Suprapubic skin (tissue), 4 donors: ENCODE measurements at places on chromosomes 1 and 21. TPM values are rescaled to one million over a fixed set of nuclear protein-coding genes. Genes with fewer than 3 reads are reported as not detected.

GRCh38 chr21:17003258-17003615, 509.6 kb upstream of the CXADR start:
- DNase-seq, result no peak

- DNase-seq, result no peak
Observed at GRCh38 chr1:45862008-45862407, 58.6 kb downstream of the MAST2 start.

- no peak for DNase-seq
Observed at GRCh38 chr1:1013922-1014648, 788 bp downstream of the ISG15 start.

DNA sequence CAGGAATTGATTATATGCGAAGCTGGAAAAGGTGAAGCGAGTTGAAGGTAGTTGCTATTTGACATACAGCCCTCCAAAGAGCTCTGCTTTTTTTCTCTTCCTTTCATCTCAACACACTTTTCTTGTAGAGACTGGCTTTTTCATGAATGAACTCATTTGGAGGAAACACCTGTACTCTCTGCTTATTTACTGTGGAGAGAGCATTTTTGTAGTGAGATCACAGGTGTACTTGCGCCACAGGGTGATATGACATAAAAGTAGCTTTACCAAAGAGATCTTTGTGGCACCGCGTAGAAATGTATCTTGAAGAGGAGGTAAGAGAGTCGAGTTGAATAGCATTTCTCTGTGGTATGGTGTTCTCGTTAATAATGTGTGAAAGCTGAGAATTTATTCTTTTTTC, 187.6 kb downstream of the VPS13D start:
- no peak for DNase-seq

DNA sequence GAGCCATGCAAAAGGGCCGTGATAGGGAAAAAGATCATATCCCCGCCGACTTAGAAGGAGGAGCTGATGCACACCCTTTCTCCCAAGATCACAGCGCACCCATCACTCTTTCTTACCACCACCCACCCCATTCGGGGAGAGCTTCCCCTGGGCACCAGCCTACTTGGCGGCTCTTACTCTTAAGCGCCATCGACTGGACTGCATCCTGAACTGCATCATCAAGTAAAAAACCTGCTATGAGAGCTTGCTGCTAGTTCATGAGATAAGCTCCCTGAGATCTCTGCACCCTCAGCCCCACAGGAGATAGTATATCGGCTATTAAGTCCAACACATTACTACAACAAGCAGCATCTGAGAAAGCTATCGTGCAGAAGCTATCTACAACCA, 125.1 kb downstream of the BARHL2 start:
- DNase-seq, result no peak

DNA sequence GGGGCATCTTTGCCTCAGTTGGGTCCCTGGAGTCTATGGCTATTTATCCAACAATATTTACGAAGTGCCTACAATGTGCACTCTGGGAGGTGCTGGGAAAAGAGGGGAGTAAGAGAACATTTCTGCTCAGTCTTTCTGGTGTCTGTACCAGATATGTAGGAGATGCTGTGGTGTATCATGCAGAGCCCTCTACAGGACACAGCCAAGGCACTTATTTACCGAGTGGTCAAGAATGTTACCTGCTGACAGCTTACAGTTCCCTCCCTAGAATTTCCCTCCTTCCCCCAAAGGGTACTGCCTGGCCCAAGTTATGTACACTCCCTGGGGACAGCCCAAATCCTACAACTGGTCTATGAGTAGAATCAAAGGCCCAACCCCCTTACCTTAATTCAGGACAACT, 177.7 kb downstream of the C1orf94 start:
- DNase-seq, result no peak

DNA sequence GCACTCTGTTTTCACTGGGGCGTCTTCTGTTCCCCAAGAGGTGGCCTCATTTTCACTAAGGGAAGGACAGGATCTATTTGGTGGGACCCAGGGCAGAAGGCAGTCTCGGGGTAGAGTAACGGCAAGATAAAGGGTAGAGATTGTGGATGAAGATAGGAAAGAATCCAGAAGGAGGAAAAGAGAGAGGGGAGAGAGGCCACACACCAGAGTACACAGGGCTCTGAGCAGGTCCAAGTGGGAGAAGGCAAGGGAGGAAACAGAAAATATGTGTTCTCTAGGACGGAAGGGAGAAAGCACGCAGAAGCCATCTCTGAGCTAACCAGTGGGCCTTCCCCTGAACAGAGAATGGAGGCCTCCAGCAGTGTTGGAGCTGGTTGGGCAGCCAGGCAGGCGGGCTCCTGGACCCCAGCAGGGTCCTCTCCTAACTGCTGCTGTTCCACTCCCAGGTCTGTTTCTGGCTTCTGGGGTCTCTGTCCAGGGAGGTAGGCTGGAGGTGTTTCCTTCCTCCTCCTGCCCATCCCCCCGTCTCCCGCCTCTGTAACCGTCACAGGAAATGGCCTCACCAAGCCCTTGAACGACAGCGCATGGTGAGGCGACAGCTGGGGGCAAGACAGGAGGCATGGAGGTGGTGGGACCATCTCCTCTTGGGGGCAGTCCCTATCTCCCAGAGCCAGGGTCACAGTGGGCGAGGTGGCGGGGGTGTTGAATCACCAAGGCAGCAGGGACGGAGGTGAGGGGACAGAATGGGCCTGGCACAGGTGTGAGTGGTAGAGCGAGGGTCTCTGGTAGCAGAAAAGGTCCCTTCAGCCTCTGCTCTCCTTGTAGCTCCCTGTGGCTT, 649 bp downstream of the PTPN7 start:
- DNase-seq, result no peak

GRCh38 chr1:101769520-101769919, 227.2 kb downstream of the OLFM3 start:
- DNase-seq, result no peak

DNA sequence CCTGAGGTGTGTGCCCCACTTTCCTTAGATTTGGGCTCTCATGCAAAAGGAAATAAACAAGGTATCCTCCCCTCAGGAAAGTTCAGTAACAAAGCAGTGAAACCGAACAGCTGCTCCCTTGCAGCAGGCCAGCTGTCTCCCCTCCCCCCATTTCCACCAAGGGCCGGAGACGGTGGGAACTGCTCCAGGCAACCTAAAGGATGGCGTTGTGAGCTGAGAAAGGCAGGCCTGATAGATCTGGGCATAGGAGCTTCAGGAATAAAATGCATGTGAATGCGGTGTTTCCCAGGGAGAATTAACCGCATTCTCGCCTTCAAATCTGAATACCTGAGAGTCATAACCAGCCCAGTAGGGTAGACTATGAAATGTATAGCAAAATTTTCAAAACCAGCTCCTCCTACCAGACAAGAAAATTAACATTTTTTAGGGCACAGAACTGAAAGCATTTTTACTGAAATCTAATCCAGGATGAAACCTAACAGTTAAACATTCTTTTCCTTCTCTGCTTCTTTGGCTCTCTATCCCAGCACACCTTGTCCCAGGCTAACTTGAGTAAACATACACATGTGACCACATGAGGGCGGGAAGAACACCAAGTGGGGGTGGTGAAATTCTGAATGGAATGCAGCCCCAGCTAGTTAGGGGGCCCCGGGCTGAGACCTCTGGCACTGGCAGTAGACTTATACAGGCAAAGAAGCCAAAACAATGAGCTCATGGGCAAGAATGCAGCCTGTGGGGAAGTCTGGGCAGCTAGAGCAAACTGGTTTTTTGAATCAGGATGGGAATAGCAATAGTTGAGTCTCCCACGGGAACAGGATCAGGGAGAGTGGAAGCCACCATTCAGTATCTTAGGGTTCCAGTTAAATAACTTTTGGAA, 11.5 kb downstream of the MCL1 start:
- DNase-seq, result peak; percentile 94

DNA sequence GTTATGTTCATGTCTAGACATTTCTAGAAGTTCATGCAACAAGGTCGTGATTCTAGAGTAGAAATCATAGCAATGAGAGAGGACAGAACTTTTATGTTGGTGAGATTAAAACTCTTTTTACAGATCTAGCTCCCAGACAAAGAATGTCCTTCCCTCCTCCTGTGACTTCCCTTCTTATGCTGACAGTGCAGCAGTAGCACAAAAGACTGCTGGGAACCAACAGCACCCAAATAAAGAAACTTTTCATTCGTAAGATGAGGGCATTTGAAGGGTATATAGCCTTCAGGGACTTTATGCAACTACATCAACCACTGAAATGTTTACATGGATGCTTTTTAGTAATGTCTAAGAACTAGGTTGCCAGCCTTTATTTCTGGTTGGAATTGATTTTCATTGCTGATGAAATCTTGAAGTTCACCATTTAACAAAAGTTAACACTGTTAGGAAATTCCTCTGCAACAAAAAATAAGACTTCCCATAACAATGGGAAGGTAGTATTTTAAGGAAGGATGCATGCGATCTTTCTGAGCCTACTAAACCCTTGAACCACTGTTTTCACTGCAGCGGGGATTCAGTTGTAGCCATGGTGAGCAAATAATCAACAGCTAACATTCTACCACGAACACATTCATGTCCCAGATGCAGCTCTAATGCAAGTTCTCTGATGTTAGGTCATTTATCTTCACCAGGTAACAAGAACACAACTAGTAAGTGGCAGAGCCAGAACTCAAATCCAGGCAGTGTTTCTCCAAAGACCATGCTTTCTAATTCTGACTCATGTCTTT, 672.8 kb downstream of the PTPRC start:
- DNase-seq, result no peak

GRCh38 chr1:45619149-45619921, 4.5 kb downstream of the CCDC17 start:
- DNase-seq, result no peak

DNA sequence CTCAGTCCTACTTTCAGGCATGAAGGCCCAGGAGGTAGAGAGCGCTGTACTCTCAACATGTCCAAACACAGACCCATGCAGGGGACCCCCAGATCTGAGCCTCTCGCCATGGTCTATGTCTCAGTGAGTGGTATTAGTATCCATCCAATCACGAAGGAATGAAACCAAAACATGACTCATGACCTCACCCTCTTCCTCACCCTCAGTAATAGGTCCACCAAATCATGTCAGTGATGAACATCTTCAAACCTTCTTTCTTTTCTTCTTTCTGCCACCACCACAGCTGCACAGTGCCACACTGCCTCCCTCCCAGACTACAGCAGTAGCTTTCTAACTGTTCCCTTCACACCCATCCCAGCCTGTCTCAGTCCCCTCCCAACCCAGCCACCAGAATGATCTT, 16.8 kb downstream of the C1orf116 start:
- DNase-seq, result no peak

GRCh38 chr1:42613803-42614131, 44.5 kb upstream of the PPIH start:
- DNase-seq, result no peak

DNA sequence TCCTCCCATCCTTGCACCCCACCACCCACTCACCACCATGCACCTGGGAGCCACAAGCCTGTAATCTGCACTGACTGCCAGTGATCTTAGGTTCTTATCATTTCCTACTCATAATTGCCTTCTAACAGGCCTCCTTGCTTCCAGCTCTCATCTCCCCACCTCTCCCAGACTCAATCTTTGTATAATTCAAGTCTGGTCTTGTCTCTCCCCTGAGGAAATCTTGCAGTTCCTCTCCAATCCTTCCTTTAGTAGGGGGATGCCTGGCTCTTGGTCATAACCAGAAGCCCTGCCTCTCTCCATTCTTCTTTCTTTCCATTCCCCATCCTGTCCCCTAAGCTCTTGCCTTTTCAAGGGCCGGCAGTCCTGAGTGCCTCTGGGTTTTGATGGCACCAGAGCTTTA, 27.8 kb downstream of the PIGM start:
- no peak for DNase-seq

DNA sequence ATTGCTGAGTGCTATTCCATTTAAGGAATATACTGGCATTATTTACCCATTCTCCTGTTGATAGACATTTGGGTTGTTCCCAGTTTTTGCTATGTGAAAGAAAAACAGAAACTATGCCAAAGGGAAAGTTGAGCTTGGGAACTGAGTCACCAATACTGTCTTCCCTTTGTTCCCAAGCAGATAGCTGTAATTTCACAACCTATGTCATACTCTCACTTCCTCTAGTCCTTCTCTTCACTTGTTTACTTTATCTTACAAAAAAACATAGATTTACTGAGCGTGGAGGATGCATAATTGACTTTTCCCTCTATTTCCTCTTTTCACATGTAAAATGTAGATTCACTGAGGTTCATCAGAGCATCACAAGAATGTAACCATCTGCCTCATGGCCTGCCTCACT, 32.4 kb upstream of the PGBD5 start:
- no peak for DNase-seq

- DNase-seq, result no peak
Observed at GRCh38 chr21:45131537-45131999, 57.2 kb downstream of the ADARB1 start.

DNA sequence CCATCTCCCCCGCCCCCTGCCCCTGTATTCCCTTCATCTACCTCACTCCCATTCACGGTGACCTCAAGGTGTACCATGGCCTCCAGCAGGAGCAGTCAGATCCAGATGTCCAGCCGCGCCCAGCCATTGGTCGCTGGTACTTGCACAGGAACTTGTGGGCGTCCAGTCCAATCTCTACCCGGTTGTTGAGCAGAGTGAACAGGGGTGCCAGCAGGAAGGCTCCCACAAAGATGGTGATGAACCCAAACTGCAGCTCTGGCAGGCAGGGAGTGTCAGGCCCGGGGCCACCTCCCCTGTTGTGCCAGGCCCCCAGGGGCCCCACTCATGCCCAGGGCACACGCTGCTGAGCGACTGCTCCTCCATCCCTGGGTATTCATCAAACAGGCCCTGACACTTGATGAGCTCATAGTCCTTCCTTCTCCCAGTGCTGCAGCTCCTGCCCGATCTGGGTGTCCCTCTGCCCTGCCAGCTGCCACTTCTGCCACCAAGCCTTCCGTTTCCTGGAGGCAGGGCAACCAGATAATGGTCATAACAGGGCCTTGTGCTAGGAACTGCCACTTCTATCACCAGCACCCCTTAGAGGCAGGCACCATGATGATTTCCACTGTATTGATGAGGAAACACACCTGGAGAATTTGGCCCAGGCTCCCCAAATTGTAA, 5.7 kb upstream of the ARHGEF19 start:
- peak; percentile 80 for DNase-seq

GRCh38 chr1:87305151-87305550, 23.5 kb upstream of the LMO4 start:
- DNase-seq, result no peak

- DNase-seq, result no peak
Observed at GRCh38 chr1:206575165-206575893, 36.9 kb downstream of the EIF2D start.

- no peak for DNase-seq
Observed at GRCh38 chr1:241330619-241331327, 26.2 kb downstream of the RGS7 start.

GRCh38 chr1:185551008-185551407, 183.2 kb upstream of the HMCN1 start:
- no peak for DNase-seq

- DNase-seq, result no peak
Observed at GRCh38 chr1:210598135-210598652, 269.5 kb downstream of the HHAT start.

- DNase-seq, result no peak
Observed at GRCh38 chr1:151062741-151063371, 2.7 kb downstream of the MLLT11 start.

GRCh38 chr21:29810871-29811270, 128.9 kb downstream of the GRIK1 start:
- no peak for DNase-seq

The GJA5 gene
- total RNA-seq, result 11.7 TPM

The GJB4 gene
- total RNA-seq, result 41.4 TPM

The PROK1 gene
- 0.72 TPM for total RNA-seq

The TIE1 gene
- total RNA-seq, result 12.2 TPM

The TLCD4 gene
- total RNA-seq, result 5.5 TPM

The CADM3 gene
- 9.8 TPM for total RNA-seq

The S100A7A gene
- not detected for total RNA-seq

The LENEP gene
- not detected for total RNA-seq
